ENCODE measurements at places on chromosomes 5 and 9.

- DNase-seq: no peak
Observed at GRCh38 chr5:13843175-13843846, 101.2 kb downstream of the DNAH5 start.

DNA sequence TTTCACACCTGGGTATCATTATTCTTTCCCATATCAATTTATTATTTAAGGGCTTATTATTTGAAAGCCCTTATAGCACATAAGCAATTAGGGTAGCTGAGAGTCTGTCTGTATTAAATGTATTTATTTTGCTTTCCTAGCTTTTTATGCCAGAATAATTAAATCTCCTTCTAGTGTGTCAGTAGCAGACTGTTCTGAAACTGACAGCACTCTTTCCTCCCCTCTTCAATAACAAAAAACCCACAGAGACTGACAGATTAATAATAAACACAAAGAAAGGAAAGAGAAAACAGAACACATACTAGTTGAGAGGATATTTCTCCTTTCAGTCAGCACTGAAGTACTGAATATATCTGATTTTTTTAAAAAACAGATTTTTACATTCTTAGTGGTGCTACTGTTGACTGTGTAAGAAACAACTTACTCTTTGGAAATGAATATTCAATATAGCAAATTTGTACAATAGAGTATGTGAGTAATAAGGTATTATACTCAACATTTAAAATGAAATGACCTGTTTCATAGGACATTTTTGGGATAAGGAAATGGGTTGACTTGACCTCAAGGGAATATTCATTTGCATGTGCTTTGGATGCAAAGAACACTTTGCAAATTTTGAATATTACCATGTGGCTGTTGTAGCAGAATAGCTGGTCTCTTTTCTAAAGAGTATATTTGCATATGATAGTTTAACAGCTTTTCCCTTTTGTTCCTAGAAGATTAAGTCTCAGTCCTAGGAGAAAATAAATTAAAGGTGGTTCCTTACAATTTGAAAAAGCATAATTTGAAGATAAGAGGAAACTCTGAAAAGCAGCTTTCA, 208.3 kb downstream of the SPATA31D1 start:
- no peak for DNase-seq

DNA sequence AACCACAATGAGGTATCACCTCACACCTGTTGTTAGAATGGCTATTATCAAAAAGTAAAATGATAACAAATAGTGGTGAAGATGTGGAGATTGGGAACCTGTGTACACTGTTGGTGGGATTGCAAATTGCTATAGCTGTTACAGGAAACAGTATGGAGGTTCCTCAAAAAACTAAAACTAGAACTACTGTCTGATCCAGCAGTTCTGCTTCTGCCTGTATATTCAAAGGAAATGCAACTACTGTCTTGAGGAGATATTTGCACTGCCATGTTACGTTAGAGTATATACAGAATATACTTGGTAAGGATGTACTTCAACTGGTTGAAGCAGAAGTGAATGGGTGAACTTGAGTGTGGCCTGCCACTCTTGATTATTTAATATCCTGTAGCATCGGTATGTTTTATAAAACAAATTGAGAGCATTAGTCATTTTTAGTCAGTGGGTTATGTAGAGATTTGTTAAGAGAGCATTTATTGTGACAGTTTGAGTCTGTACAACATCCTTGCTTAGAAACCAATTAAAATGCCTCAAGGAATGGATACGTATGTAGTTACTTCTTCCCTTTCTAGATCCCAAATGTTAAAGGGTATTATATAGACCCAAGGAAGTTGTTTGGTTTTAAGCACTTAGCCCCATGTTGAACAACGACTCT, 37.5 kb downstream of the ZCCHC7 start:
- no peak for DNase-seq

DNA sequence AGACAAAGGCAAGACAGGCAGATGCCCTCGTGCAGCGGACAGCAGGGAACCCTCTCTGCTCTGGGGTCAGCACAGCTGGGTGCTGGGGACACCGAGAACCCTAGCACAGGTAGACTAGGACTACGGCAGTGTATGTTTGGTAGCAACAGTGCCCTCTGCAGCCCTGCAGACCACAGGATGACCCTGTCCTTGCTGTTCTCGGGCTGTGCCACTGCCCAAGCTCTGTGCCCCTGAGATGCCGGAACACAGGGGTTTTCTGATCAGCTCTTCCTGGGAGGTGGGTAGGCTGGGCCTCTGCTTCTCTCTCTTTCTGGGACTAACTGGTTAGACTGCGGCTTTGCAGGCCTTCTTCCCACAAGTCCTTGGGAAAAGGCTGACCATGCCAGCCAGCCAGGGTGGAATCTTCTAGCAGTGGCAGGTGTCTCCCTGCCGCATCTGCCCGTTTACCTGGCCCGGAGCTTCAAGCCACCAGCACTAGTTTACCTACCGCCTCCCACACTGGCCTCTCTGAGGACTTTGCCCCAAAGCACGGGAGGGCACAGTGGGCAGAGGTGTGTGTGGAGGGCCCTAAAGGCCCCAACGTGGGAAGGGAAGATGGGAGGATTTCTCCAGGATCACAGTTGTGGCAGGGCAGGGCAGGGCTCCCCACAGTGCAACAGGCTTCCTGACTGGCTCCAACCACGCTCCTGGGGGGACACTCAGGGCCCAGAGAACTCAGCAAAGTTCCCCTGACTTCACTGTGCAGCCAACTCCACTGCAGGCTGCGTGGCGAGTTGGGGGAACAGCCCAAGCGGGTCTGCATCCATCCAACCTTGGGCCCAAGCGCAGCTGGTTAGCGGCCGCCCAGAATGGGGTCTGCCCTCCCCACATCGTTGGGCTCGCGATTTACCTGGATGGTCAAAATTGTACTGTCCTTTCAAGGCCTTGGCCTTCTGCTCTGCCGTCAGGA, 1.2 kb downstream of the UCK1 start:
- DNase-seq: no peak

GRCh38 chr9:3238236-3238635, 287.6 kb downstream of the RFX3 start:
- DNase-seq: no peak

- DNase-seq: no peak
Observed at GRCh38 chr5:135517631-135518030, 18.1 kb downstream of the NEUROG1 start.

GRCh38 chr9:114339130-114339908, 9.7 kb downstream of the ORM2 start:
- peak; percentile 41 for DNase-seq

GRCh38 chr9:18710065-18710464, 236.1 kb downstream of the ADAMTSL1 start:
- peak; percentile 32 for DNase-seq

DNA sequence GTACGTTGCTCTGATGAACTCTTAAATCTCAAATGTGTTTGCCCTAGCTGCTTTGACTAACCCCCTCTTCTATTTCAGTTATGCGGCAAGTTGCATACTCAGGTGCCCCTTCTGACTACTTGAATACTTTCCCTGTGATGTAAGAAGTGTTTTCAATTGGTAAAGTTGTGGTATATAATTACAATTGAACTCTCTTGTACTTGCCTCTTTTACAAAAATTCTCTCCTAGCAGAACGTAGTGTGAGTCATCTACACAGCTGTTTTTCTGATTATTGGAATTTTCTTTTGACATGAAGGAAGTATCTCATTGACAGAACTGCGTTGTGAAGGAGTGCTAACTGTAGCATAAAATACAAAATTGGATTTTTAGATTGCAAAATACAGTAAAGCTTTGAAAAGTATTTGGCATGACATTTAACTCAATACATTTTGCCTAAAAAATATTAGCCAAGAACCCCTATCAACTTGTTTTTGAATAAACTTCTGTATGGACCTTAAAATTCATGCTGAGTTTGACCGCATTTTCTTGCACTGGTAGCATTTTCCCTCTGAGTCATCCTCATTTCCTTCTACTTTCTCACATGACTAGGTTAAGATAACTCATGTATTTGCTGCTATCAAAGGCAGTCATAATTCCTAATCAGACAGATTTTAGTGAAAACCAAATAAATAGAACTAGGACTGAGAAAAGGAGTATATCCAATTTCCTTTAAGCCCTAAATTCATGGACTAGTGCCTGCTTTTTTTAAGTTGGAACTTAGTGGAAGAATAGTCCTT, 6.3 kb downstream of the CRHBP start:
- peak; percentile 63 for DNase-seq

All from brain microvascular endothelial cell (primary cell).